ENCODE measurements at places on chromosomes 12 and 14.

GRCh38 chr14:105840266-105841021 is 314.1 kb downstream of the TMEM121 start:
- DNase-seq: no peak

DNA sequence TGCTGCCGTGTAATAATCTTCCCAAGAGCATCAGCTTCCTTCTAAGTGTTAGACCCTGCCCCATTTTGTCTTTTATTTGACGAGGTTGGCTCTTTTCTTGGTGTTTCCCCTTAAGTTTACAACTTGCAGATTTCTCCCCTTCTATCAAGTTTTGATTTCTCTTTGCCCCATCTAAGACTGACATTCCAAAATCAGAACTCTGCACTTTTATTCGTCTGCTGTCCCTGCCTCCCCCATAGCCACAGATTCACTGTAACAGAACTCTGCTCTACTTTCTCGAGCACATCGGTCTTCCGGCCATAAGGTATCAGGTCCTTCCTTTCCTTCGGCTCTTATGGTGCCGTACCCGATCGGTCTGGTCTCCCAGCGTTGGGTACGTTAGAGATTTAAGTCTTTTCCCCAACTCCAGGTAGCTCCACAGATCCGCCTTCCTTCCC is 563 bp downstream of the DCP1B start:
- no peak for DNase-seq

- no peak for DNase-seq
These were observed 737.4 kb upstream of the TBX3 start for GRCh38 chr12:115421350-115421749.

DNA sequence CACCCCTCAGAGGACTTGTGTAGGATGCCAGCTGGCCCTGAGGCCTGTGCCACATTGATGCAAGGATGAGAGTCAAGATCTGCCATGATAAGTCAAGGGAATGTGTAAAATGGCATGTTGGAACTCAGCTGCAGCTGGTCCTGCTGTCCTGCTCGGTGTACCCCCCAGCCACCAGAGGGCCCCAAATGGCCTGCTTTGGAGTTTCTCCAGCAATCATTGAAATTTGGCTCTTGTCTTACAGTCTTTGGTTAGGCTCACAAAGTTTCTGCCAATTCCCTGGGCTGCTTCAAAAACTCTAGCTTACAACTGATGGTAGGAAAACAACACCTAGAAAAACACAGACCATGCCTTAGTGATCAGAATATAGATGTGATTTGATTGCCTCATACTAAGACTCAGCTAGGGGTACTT is 76.8 kb downstream of the HSD17B6 start:
- peak; percentile 64 for DNase-seq

GRCh38 chr12:132588821-132589669 is 21.3 kb downstream of the LRCOL1 start:
- no peak for DNase-seq

- no peak for DNase-seq
These were observed 116.8 kb upstream of the ABCD2 start for GRCh38 chr12:39736406-39736805.

GRCh38 chr12:104520242-104520900 is 63.6 kb downstream of the CHST11 start:
- DNase-seq: no peak

- no peak for DNase-seq
These were observed 214.4 kb downstream of the BCL11B start for GRCh38 chr14:99057576-99058083.

DNA sequence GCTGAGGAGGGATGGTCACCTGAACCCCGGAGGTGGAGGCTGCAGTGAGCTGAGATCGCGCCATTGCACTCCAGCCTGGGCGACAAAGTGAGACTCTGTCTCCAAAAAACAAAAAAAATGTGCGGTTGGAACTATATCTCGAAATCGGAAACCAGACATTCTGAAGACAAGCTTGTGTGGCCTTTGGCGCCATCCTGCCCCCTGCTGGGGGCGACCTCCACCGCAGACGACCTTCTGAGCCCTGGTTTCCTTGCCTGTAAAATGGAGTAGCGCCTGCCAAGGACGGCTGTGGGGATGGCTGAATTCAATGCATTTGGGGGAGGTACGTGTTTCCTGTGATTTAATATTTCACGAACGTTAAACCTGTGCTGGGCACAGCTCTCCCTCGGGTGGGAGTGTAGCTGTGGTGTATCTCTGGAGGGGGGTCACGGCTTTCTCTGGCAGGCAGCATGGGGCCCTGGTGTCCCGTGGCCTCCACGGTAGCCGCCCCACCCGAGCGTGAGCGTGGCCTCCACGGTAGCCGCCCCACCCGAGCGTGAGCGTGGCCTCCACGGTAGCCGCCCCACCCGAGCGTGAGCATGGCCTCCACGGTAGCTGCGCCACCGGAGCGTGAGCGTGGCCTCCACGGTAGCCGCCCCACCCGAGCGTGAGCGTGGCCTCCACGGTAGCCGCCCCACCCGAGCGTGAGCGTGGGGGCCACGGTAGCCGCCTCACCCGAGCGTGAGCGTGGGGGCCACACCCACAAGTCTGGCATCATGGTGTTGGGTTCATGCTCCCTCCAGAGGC is 55.3 kb downstream of the LRCOL1 start:
- no peak for DNase-seq

GRCh38 chr12:80509781-80510556 is 65.9 kb downstream of the PTPRQ start:
- no peak for DNase-seq

- DNase-seq: no peak
These were observed 15.7 kb upstream of the DLK1 start for GRCh38 chr14:100710826-100711462.

DNA sequence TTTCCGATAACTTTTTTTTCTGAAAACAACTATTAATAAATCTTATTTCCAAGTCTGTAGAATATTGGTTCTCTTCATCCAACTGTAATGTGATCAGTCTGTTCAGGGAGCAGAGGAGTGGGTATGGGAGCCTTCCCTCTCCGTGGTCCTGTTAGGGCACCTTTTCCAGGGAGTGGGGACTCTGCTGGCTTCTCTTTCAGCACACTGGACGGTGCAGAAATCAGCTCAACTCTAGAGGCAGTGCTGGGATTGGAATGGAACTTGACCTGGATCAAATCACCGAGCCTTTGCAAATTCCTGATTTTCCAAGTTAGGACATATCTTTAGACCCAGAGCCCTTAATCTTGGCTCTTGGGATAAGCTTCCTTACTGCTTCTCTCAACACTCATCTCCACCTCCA is 630.4 kb downstream of the DIO2 start:
- no peak for DNase-seq

DNA sequence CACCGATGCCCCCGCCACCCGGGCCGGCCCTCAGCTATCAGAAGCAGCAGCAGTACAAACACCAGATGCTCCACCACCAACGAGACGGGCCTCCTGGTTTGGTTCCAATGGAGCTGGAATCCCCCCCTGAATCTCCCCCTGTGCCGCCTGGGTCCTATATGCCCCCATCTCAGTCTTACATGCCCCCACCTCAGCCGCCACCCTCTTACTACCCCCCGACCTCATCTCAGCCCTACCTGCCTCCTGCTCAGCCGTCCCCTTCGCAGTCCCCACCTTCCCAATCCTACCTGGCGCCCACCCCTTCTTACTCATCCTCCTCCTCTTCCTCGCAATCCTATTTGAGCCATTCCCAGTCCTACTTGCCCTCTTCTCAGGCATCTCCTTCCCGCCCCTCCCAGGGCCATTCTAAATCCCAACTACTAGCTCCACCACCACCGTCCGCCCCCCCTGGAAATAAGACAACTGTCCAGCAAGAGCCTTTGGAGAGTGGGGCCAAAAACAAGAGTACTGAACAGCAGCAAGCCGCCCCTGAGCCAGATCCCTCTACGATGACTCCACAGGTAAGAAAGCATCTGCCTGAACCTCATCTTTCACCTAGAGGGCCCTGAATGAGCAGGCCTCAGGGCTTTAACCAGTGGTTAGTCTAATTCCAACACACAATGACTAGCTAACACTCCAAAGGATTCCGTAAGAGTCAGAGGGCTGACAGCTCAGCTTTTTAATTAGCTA is 851 bp downstream of the YLPM1 start:
- DNase-seq: no peak

- no peak for DNase-seq
These were observed 224.3 kb upstream of the DCN start for GRCh38 chr12:91406920-91407341.

DNA sequence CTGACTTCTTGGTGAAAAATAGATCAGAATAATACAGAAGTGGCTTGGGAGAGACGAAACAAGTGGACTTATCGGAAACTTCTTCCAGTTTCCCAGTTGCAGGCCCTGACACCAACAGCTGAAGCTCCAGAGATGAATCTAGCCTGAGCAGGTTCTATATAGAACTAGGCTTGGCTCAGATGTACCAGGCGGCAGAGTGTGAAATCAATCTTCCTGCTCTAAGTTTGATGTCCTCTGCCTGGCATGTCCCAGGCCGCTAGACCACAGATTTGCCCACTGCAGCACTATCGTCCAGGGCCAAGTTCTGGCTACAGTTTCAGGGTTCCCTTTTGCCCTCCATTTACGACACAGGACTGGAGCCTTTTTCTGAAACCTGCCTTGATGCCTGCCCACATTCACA is 91.3 kb upstream of the PLEKHA5 start:
- no peak for DNase-seq

- DNase-seq: no peak
These were observed 9.1 kb downstream of the B4GALNT3 start for GRCh38 chr12:468671-469389.

DNA sequence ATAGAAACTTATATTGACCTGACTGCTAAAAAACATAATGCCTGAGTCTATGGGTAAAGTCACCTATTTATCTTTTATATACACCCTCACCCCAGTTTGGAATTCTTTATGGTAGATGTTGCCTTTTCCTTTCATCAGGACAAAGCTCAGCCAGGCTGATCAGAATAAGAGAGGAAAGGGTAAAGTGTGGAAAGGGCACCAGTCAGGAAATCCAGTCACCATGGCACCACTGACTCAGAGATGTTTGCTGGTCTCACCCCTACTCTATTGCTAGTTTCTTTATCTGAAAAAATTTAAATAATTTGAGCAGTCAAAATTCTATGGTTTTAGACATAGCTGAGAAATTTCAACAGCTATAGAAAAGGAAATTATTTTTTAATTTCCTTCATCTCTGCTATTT is 49.2 kb upstream of the SSTR1 start:
- no peak for DNase-seq

DNA sequence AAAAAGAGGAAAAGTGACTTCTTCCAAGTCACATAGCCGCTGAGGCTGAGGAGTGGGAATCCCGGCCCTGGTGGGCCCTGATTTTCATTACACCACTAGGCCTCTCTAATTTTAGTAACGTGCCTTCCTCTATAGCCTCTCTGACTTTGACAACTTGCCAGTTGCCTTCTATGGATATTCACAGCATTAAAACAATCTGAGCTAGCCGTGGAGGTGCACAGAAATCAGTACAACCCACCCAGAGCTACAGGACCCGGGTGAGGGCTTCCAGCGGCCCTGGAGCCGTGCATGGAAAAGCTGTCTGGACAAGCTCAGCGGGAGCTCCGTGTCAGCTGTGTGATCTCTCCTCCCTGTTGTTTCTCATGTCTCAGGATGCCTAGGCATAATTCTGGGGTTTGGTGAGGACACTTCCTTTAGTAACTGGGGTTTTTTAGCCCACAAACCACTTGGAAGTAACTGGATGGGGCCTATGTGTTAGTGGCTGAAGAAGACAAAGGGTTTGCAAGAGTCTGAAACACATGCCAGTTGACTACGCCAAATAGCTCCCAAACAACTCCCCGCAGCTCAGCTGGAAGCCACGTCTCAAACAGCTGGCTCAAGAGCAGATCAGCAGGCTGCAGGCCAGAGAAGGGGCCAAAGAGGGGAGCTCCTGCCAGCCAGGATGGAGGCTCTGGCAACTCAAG is 53.0 kb downstream of the SSH1 start:
- DNase-seq: no peak

DNA sequence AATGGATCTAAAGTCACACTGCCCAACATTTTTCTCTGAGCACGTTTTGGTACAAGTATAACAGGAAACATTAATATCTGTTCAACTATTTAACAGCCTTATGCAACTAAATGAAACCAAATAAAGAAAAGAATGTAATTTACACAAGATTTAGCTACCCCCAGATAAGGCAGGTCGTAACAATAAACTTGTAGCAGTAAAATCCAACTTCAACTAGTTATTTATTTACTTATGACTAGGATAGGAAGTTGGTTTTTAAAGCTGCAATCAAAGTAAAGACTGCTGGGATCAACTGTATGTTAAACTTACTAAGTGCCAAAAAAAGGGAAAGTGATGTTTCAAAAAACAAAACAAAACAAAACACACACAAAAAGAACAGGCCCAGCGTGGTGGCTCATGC is 30.9 kb downstream of the FERMT2 start:
- DNase-seq: no peak

- peak; percentile 70 for DNase-seq
These were observed 666.6 kb downstream of the NRXN3 start for GRCh38 chr14:78836777-78837176.

- no peak for DNase-seq
These were observed 48.3 kb upstream of the ZFP36L1 start for GRCh38 chr14:68841016-68841809.

DNA sequence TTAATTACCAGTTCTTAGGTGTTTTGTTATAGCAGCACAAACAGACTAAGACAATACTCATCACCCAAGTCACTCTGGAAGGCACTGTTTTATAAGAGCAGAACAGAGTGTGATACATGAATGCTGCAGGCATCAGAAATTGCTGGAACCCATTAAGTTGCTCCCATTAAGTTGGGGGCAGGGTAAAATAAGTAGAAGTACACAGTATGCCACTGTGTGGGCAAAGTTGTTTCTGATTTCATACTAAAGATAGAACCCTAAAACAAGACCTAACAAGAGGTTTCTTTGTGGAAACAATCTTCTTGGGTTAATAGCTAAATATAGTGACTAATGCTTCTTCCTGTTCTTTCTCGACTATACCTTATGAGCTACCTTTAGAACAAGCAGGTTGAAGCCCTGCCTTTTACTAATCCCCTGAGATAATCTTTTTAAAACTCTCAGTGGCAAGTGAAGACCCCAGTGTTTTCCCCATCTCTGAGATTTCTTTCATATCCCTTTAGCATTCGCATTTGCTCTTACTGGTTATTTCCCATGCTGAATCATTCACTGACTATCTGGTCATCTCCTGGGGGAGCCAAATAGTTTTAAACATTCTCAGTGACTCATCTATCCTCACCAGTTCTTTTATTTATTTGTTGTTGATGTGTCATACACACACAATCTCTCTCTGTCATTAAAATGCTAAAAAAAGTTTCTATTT is 52.3 kb downstream of the SOCS2 start:
- no peak for DNase-seq

GRCh38 chr14:85793533-85793932 is 263.6 kb downstream of the FLRT2 start:
- DNase-seq: no peak

- no peak for DNase-seq
These were observed 27.6 kb downstream of the CDKN1B start for GRCh38 chr12:12744546-12745305.

All from midbrain (tissue), 1 donor.